Breast epithelium (tissue), 4 donors: ENCODE measurements at places on chromosomes 6 and 20. TPM values are rescaled to one million over a fixed set of nuclear protein-coding genes. Genes with fewer than 3 reads are reported as not detected.

Gene ESF1
- total RNA-seq = 19.0 TPM

Gene TREML2
- 0.15 TPM for total RNA-seq

Gene CLDN20
- total RNA-seq = not detected

Gene ASIP
- 0.96 TPM for total RNA-seq

Gene TFAP2D
- not detected for total RNA-seq

Gene C2
- 54.2 TPM for total RNA-seq

Gene CALHM6
- 2.3 TPM for total RNA-seq

Gene DCDC2
- 9.5 TPM for total RNA-seq

Gene HLA-DOA
- total RNA-seq = 2.1 TPM

Gene SMIM8
- 17.9 TPM for total RNA-seq

DNA sequence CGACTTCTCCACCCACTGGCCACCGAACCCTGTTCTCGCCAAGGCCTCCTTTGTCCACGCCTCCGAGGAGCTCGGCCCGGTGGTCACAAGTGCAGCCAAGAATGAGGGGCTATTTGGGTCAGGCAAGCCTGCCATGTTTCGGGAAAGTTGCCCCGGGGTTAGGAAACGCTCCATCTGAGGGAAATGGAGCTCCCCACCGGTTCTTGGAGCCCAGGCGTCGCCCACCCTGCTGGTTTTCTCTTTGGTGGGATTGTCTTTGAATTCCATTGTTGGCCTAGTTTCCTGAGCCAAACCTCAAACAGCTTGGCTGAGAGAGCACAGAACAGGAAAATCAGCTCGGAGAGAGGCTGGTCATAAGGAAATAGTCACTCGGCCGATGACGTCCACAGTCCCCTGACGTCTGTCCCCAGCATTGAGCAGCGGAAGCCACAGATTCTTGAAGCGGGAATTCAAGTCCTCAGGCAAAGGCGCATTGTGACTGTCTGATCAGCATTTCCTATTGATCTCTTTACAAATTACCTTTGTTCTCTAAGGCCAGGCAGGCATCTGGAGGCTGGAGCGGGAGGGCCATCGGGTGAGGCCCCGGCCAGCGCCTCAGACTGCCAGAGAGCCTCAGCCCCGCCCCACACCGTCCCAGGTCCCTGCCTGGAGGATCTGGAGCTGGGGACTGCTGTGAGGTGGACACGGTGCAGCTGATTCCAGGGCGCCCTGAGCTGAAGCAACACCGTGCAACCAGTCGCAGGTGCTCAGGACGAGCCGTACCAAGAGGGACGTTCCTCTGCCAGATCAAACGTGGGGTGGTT lies 138.6 kb downstream of the DLL1 start:
- no peaks in the 10 kb centered on the region for H3K36me3 ChIP-seq
- H3K4me3 ChIP-seq = peak overlapping the region; percentile 31
- H3K27ac ChIP-seq = peak overlapping the region; percentile 88
- H3K27me3 ChIP-seq = no peaks in the 10 kb centered on the region

- peak; percentile 21 for DNase-seq
- H3K36me3 ChIP-seq = no peaks in the 10 kb centered on the region
- H3K4me1 ChIP-seq = no peaks in the 10 kb centered on the region
- no peak overlapping the region for H3K4me3 ChIP-seq
Measured at GRCh38 chr6:80357674-80358073, 251.2 kb downstream of the BCKDHB start.

- no peaks in the 10 kb centered on the region for H3K36me3 ChIP-seq
- no peak for DNase-seq
- no peaks in the 10 kb centered on the region for H3K4me1 ChIP-seq
- H3K4me3 ChIP-seq = no peak overlapping the region
Measured at GRCh38 chr6:154356113-154356512, 490 bp downstream of the IPCEF1 start.

DNA sequence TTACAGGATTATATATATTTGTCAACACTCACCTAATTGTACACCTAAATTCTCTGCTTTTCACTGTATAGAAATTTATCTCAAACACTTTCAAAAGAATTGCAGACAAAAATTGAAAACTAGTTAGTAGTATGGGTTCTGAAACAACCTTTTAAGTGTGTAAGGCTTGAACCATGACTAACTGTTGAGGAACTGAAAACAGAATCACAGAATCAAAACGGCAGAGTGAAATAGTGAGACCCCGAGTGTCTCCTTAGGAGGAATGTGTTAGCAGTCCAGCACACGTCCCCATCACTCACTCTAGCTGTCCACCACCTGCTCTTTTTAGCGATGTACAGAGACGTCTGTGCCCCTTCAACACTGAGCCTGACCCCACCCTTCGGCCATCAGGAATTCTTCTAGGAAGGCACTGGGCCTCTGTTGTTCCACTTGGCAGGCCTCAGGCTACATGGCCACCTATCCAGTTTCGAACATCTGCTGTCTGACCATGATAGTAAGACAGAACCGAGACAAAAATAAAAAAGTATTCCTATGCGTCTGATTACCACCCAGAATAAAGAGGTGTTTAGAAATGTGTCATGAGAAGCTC lies 227.4 kb downstream of the C6orf118 start:
- H3K4me3 ChIP-seq = no peak overlapping the region
- DNase-seq = no peak
- no peaks in the 10 kb centered on the region for H3K27me3 ChIP-seq

GRCh38 chr6:5557506-5557905 lies 296.2 kb downstream of the FARS2 start:
- H3K4me3 ChIP-seq = no peak overlapping the region
- H3K27me3 ChIP-seq = no peaks in the 10 kb centered on the region
- no peaks in the 10 kb centered on the region for H3K4me1 ChIP-seq
- no peaks in the 10 kb centered on the region for H3K36me3 ChIP-seq
- DNase-seq = no peak

- no peaks in the 10 kb centered on the region for H3K27me3 ChIP-seq
- no peaks in the 10 kb centered on the region for H3K36me3 ChIP-seq
- H3K4me1 ChIP-seq = no peaks in the 10 kb centered on the region
- H3K27ac ChIP-seq = peak overlapping the region; percentile 99
- no peak for DNase-seq
Measured at GRCh38 chr6:53347250-53347920, 1.4 kb downstream of the ELOVL5 start.

DNA sequence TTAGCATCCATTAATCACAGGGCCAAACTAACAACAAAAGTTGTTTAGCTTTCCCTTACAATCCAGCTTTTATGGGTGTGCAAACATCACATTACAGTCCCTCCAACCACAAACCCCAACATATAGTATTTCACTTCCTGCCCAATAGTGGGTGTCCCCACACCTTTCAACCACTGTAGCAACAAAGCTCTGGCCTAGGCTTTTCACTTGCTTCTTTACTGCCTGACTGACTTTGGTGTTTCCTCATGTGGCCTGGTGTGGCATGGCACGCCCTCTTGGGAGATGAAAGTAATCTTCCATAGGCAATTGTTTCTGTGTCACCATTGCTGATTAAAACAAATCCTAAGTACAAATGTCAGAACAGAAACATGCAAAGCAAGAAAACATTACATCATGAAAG lies 46.3 kb downstream of the MCM8 start:
- no peak for DNase-seq
- H3K27me3 ChIP-seq = no peaks in the 10 kb centered on the region
- no peak overlapping the region for H3K27ac ChIP-seq

GRCh38 chr6:68778356-68779020 lies 143.4 kb downstream of the ADGRB3 start:
- H3K4me1 ChIP-seq = no peaks in the 10 kb centered on the region
- H3K36me3 ChIP-seq = no peaks in the 10 kb centered on the region
- no peaks in the 10 kb centered on the region for H3K27me3 ChIP-seq
- no peak overlapping the region for H3K4me3 ChIP-seq
- no peak for DNase-seq

- peak overlapping the region; percentile 98 for H3K27ac ChIP-seq
- H3K36me3 ChIP-seq = no peaks in the 10 kb centered on the region
- no peaks in the 10 kb centered on the region for H3K27me3 ChIP-seq
- H3K4me1 ChIP-seq = no peaks in the 10 kb centered on the region
- DNase-seq = no peak
Measured at GRCh38 chr6:87154641-87154992, 748 bp upstream of the ZNF292 start.

- H3K4me3 ChIP-seq = no peak overlapping the region
- no peaks in the 10 kb centered on the region for H3K36me3 ChIP-seq
- H3K27ac ChIP-seq = no peak overlapping the region
- DNase-seq = no peak
- no peaks in the 10 kb centered on the region for H3K4me1 ChIP-seq
Measured at GRCh38 chr20:40982415-40983145, 46.0 kb upstream of the TOP1 start.

GRCh38 chr20:8216375-8217200 lies 84.5 kb downstream of the PLCB1 start:
- H3K36me3 ChIP-seq = no peaks in the 10 kb centered on the region
- DNase-seq = no peak
- H3K4me1 ChIP-seq = no peaks in the 10 kb centered on the region

GRCh38 chr6:107853230-107853629 lies 29.1 kb upstream of the SCML4 start:
- no peaks in the 10 kb centered on the region for H3K4me1 ChIP-seq
- no peak overlapping the region for H3K4me3 ChIP-seq
- H3K27me3 ChIP-seq = no peaks in the 10 kb centered on the region
- no peaks in the 10 kb centered on the region for H3K36me3 ChIP-seq

DNA sequence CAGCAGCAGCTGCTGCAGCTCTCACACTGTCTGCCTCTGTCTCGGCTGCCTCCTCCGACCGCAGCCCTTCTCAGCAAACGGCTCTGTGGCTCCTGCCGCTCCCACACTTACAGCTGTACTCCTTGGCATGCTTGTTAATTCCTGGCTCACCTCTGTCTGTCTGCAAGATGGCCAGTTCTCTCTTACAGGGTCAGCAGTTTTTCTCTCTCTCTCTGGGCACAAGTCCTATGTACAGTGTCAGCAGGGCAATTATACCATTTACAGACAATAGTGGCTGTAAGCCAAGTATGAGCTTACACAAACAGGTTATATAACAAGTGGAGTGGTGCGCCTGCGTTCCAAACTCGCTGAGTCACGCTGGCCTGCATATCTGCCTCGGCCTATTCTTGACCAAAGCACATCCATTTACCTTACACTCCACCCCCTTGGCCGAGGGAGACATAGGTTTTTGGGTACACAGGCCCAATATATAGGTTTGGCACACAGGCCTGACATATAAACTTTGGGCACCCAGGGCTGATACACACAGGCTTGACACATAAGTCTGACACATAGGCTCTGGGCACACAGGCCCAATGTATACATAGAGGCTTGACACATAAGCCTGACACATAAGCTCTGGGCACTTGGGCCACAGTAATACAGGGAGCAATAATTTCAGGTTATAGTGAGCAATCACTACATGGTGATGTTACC lies 4.4 kb downstream of the ZKSCAN3 start:
- H3K36me3 ChIP-seq = no peaks in the 10 kb centered on the region
- H3K4me3 ChIP-seq = peak overlapping the region; percentile 32
- H3K4me1 ChIP-seq = peaks cover 7% of the 10 kb centered on the region
- H3K27me3 ChIP-seq = no peaks in the 10 kb centered on the region
- H3K27ac ChIP-seq = peak overlapping the region; percentile 92

GRCh38 chr20:60271597-60271996 lies 313.4 kb downstream of the CDH26 start:
- H3K27ac ChIP-seq = no peak overlapping the region
- H3K27me3 ChIP-seq = no peaks in the 10 kb centered on the region
- H3K4me3 ChIP-seq = no peak overlapping the region
- H3K36me3 ChIP-seq = no peaks in the 10 kb centered on the region

DNA sequence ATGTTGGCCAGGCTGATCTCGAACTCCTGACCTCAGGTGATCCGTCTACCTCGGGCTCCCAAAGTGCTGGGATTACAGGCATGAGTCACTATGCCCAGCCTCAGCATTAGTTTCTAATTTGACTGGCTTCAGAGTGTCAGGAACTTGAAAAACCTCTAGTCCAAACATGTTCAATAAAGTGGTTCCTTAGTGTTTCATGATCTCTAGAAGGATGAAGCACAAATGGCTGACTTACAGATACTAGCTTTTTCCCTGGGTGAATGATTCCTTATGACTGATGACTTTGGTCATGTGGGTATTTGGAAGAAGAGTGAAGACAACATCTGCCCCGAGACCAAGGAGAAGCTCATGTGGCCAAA lies 16.4 kb downstream of the GLYATL3 start:
- H3K36me3 ChIP-seq = no peaks in the 10 kb centered on the region
- H3K4me3 ChIP-seq = no peak overlapping the region
- no peak for DNase-seq
- H3K4me1 ChIP-seq = no peaks in the 10 kb centered on the region

DNA sequence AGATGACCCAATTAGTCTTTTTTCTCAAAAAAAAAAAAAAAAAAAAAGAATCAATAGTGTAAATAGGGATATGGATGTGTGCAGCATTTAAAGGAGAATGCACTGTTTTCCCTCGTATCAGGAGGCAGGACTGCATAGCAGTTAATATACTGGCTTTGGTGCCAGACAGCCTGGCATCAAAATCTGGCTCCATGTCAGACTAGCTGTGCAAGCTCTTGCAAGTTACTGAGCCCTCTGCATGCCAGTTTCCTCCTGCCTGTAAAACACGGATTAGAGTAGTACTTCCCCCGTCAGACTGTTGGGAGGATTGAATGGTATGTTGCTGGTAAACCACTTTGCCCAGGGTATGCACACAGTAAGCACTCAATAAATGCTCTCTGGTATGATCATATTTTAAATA lies 594.2 kb upstream of the CHD6 start:
- H3K4me1 ChIP-seq = no peaks in the 10 kb centered on the region
- H3K27me3 ChIP-seq = no peaks in the 10 kb centered on the region
- no peak overlapping the region for H3K4me3 ChIP-seq
- peak; percentile 24 for DNase-seq
- H3K36me3 ChIP-seq = no peaks in the 10 kb centered on the region
- H3K27ac ChIP-seq = no peak overlapping the region

- no peak overlapping the region for H3K27ac ChIP-seq
- H3K4me1 ChIP-seq = no peaks in the 10 kb centered on the region
- DNase-seq = no peak
- no peaks in the 10 kb centered on the region for H3K36me3 ChIP-seq
Measured at GRCh38 chr6:143158113-143158581, 97.5 kb downstream of the AIG1 start.

DNA sequence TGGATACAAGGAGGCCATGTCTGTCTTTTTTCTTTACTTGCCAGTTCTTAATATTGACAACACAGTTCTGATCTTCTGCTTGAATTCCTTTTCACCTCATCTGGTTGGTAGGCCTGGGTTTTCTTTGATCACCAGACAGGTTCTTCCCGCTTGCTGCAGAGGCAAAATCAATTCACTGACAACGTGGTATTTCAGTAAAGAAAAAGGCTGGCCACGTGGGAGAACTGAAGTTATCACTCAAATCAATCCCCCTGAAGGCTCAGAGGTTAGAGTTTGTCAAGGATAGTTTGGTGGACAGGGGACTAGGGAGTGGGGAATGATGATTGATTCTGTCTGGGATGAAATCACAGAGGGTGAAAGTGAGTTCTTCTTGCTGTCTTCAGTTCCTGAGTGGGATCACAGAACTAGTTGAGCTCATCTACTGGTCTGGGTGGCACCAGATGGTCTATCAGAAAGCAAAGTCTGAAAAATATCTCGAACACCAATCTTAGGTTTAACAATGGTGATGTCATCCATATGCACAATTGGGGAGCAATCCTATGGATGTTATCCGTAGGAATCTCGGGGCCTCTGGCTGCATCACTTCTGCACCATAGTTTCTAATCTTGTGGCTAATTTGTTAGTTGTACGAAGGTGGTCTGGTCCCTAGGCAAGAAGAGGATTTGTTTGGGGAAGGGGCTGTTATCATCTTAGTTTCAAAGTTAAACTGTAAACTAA lies 37.3 kb upstream of the OLIG3 start:
- no peak overlapping the region for H3K27ac ChIP-seq
- H3K27me3 ChIP-seq = no peaks in the 10 kb centered on the region
- no peak for DNase-seq
- H3K36me3 ChIP-seq = no peaks in the 10 kb centered on the region
- no peak overlapping the region for H3K4me3 ChIP-seq
